ENCODE measurements at places on chromosomes 5 and 9. TPM values are rescaled to one million over a fixed set of nuclear protein-coding genes. Genes with fewer than 3 reads are reported as not detected.

The TAS2R1 gene
- not detected for total RNA-seq

The RELL2 gene
- 12.6 TPM for total RNA-seq

The SLC34A3 gene
- total RNA-seq: not detected

The LIX1 gene
- not detected for total RNA-seq

The SLC36A3 gene
- not detected for total RNA-seq

The NFX1 gene
- total RNA-seq: 37.5 TPM

The SLC6A19 gene
- not detected for total RNA-seq

The C9orf153 gene
- total RNA-seq: 0.27 TPM

The PFN3 gene
- not detected for total RNA-seq

The GAPT gene
- not detected for total RNA-seq

The SLIT3 gene
- total RNA-seq: 11.5 TPM

The GBA2 gene
- 287 TPM for total RNA-seq

The INSL6 gene
- total RNA-seq: not detected

The TMC1 gene
- not detected for total RNA-seq

The PCA3 gene
- not detected for total RNA-seq

The RNF183 gene
- total RNA-seq: not detected

The NMUR2 gene
- not detected for total RNA-seq

The ACO1 gene
- total RNA-seq: 17.6 TPM

The QRFP gene
- not detected for total RNA-seq

The CNTFR gene
- total RNA-seq: 170 TPM

The SNCAIP gene
- total RNA-seq: 6.7 TPM

The GABRP gene
- not detected for total RNA-seq

The RAI14 gene
- total RNA-seq: 259 TPM

The FOXB2 gene
- not detected for total RNA-seq

The ARSI gene
- not detected for total RNA-seq

The PCDHGA4 gene
- total RNA-seq: 8.2 TPM

The CD180 gene
- total RNA-seq: not detected

The PLPPR1 gene
- total RNA-seq: 7.4 TPM

The TPPP gene
- 44.5 TPM for total RNA-seq

The AGXT2 gene
- total RNA-seq: not detected

The TENT4A gene
- 23.7 TPM for total RNA-seq

The GAPVD1 gene
- 59.2 TPM for total RNA-seq

The ZNF79 gene
- total RNA-seq: 10.0 TPM

The STPG3 gene
- total RNA-seq: not detected

The LCN1 gene
- not detected for total RNA-seq

The MSX2 gene
- not detected for total RNA-seq

The CCL27 gene
- 1.7 TPM for total RNA-seq

The LECT2 gene
- total RNA-seq: not detected

The GALT gene
- 57.5 TPM for total RNA-seq

The FGF1 gene
- total RNA-seq: not detected

The HMCN2 gene
- total RNA-seq: 9.3 TPM

The PRLR gene
- total RNA-seq: not detected

The SEMA4D gene
- 192 TPM for total RNA-seq

The DNAH5 gene
- 0.20 TPM for total RNA-seq

The LCP2 gene
- total RNA-seq: not detected

The SH3TC2 gene
- 0.25 TPM for total RNA-seq

The EGFL7 gene
- 8.1 TPM for total RNA-seq

The RANBP6 gene
- total RNA-seq: 32.2 TPM

The WNT8A gene
- total RNA-seq: not detected

The STK32A gene
- total RNA-seq: 3.2 TPM

The WDR38 gene
- not detected for total RNA-seq

The C9orf50 gene
- 0.56 TPM for total RNA-seq

The ITGA2 gene
- not detected for total RNA-seq

The ADAMTS13 gene
- total RNA-seq: 27.9 TPM

The PDCD1LG2 gene
- not detected for total RNA-seq

All from glutamatergic neuron (in vitro differentiated cells).